Uterus (tissue), 4 donors: ENCODE measurements at places on chromosomes 7 and 10. TPM values are rescaled to one million over a fixed set of nuclear protein-coding genes. Genes with fewer than 3 reads are reported as not detected.

The STK31 gene
- not detected for total RNA-seq

The MLXIPL gene
- 1.7 TPM for total RNA-seq

The EBF3 gene
- total RNA-seq: 9.9 TPM

The CYP2C18 gene
- not detected for total RNA-seq

The GTPBP4 gene
- total RNA-seq: 29.1 TPM

The LIPJ gene
- 0.59 TPM for total RNA-seq

The TMEM273 gene
- total RNA-seq: 38.9 TPM

The AFAP1L2 gene
- total RNA-seq: 28.4 TPM

The ABCB4 gene
- total RNA-seq: 2.4 TPM

The STMP1 gene
- total RNA-seq: 19.2 TPM

The WDR11 gene
- total RNA-seq: 68.6 TPM

The ZNF503 gene
- total RNA-seq: 99.4 TPM
